ENCODE measurements at places on chromosomes 16 and 17. TPM values are rescaled to one million over a fixed set of nuclear protein-coding genes. Genes with fewer than 3 reads are reported as not detected.

- no peak for DNase-seq
Observed at GRCh38 chr17:45279898-45280297, 18.0 kb upstream of the SPATA32 start.

DNA sequence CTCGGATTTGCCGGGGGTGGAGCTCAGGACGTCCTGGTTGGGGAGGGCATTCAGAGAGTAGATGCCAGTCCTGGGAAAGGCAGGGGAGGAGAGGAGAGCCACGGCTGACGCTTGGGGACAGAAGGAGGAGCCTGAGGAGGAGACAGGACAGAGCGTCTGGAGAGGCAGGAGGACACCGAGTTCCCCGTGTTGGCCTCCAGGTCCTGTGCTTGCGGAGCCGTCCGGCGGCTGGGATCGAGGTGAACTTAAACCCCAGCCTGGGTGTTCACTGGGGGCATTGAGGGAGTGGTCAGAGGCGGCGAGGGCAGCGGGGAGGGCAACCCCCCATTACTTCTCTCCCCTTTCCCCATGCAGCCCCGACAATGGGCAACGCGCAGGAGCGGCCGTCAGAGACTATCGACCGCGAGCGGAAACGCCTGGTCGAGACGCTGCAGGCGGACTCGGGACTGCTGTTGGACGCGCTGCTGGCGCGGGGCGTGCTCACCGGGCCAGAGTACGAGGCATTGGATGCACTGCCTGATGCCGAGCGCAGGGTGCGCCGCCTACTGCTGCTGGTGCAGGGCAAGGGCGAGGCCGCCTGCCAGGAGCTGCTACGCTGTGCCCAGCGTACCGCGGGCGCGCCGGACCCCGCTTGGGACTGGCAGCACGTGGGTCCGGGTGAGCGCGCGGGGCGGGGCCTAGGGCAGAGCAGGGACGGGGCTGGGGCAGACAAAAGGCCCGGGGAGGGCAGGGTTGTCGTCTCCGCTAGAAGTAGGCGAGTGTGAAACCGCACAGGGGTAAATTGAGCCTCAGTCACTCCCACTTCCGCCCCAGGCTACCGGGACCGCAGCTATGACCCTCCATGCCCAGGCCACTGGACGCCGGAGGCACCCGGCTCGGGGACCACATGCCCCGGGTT is 3.7 kb downstream of the NOL3 start:
- DNase-seq = no peak

DNA sequence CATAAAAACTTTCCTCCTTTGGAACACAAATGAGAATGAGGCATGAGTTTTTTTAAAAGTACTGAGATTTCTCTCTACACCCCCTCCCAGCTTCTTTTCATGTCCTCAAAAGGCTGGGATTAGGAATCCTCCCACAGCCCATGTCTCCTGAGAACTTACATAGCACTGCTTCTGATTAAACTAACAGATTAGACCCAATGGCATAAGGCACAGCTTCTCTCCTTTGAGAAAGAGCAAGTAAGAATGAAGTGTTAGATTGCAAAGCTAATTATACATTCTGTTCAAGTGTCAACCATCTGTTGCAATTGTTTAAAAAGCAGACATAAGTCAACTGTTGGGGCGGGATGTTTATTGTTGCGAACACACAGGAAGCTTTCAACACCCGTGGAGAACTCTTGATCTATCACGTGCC is 715.1 kb downstream of the CDH11 start:
- no peak for DNase-seq

Gene CES3
- not detected for total RNA-seq

GRCh38 chr16:86222965-86223551 is 287.3 kb upstream of the FOXF1 start:
- DNase-seq = no peak

GRCh38 chr16:78584991-78585390 is 485.5 kb downstream of the WWOX start:
- DNase-seq = no peak

Gene KRT24
- not detected for total RNA-seq

Gene AURKB
- 21.6 TPM for total RNA-seq

Gene PRR35
- total RNA-seq = not detected

Gene KRT20
- not detected for total RNA-seq

Gene HOXB7
- 27.2 TPM for total RNA-seq

- no peak for DNase-seq
Observed at GRCh38 chr16:860891-861290, 60.4 kb upstream of the GNG13 start.

DNA sequence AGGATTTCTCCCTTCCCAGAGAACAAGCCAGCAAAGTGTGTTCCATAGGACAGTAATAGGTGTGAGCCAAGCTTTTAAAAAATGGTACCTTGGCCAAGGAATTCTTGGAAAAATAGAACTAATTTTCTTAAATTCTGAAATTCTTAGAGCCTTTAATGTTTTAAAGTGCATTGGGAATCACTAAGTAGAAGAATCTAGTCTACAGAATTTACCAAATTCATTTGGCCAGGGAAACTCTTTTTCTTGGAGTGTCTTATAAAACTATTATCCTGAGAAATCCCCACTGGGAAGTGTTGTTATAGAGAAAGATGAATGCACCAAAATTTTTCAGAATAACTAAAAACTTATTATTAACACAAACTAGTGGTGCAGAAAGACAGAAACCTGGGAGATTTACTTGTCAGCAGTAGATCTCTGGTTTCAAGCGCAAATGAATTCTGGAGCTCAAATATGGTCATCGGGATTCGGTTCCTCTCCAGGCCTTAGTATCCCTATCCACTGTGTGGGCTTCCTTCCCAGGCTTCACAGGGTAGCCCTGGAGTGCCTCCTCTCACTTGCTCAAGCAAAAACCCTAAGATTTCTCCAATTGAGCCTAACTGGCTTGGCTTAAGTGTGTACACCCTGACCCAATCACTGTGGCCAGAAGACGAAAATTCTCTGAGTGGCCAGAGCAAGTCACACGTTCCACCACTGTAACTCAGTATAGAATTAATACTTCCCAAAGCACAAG is 217.8 kb downstream of the CHD9NB start:
- DNase-seq = no peak

DNA sequence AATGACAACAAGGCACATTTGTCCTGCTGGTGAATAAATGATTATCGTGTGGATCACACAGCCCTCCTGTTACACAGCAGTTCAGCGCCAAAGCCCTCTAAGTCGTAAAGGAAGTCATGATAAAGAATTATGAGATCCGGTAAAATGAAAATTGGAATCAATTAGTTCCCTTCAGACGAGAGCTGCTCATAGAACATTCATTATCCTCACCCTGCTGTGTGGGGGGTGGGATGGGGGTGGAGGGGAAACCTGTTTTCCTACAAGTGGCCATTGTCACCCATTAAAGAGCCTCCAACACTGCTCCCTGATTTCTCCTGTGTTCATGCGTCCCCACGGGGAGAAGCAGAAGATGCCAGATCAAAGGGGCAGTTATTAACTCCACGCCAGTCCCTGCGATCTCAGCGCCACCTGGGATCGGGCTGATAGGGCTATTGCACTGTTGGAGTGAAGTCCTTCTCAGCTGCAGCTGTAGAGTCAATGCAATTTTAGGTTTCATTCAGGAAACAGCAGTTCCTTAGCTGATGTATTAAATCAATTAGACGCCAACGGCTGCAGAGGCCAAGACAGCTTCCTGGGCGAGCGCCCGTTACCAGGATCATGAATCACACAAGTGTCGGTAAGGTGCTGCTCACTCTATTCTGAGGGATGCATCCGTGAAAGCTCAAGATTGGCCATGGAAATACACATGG is 19.2 kb upstream of the CACNG4 start:
- DNase-seq = no peak

DNA sequence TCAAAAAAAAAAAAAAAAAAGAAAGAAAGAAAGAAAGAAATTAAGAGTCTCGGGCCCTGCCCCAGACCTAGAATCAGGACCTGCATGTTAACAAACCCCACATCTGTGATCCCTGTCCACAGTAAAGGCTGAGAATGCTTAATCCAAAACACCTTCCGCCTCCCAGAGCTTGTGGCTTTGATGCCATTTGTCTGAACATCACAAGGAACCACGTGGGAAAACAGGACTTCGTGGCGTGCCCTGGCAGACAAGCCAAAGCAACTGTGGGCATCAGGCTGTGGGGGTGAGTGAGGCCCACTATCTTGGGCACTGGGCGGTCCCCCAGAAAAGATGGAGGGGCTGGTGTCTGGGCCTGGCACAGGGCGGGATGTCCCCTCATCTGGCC is 173.4 kb upstream of the CIBAR2 start:
- no peak for DNase-seq

Gene TBC1D28
- not detected for total RNA-seq

DNA sequence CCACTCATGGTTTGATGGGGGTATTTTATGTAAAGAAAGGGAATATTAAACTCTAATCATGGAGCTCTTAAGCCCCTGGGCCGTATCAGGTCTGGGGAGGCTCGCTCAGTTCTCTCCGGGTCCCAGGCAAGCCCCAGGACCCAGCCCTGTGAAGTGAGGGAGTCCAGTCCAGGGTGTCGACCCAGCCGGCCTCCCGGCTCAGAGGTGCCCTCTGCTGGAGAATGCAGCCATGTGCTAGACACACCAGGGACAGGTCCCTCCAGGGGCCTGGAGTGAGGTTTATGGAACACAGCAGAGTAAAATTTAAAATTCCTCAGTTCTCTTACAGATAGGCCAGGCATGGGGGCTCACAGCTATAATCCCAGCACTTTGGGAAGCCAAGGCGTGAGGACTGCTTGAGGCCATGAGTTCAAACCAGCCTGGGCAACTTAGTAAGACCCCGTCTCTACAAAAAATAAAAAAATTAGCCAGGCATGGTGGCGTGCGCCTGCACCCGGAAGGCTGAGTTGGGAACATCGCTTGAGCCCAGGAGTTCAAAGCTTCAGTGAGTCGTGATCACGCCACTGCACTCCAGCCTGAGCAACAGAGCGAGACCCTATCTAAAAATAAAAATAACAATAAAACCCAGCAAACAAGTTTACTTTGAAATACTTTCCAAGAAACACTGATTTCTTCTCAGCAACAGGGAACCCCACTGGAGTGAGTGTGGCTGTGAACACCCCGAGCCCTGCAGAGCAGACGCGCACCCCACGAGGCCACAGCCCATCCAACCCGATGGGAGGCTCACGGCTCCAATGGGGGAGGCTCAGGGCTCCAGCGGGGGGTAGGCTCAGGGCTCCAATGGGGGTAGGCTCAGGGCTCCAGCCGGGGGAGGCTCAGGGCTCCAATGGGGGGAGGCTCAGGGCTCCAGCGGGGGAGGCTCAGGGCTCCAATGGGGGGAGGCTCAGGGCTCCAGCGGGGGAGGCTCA is 72.2 kb downstream of the ZNF778 start:
- DNase-seq = peak; percentile 12

GRCh38 chr16:6038941-6039645 is 941.5 kb upstream of the EEF2KMT start:
- no peak for DNase-seq

Gene TMEM92
- total RNA-seq = 1.7 TPM

Gene RNF166
- total RNA-seq = 33.0 TPM

All from kidney epithelial cell (primary cell).